ENCODE measurements at places on chromosomes 13 and 19.

DNA sequence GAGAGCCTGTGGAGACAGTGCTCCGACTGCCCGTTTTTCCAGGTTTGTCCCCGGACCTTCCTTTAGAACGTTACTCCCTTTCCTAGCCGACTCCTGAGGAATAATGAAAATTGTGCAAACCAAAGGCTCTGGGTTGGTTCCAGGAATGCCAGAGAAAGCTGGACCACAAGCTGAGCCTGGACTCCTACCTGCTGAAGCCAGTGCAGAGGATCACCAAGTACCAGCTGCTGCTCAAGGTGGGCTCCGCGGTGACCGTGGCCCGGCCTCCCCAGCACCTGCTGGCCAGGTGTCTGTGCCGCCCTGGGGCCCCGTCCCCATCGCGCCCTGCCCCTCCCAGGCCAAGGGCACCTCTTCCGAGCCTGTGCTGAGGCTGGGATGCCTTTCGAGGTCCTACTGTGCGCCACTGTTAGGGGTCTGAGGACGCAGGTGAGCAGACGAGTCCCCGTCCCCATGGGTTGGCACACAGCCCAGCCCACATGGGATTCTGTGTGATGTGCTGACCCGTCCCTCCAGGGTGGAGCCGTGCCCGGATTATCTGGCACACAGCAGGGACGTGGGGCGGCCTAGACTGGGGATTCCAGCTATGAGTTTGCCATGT lies 20.5 kb upstream of the F7 start:
- DNase-seq, result no peak

GRCh38 chr13:46329624-46330023 lies 57.4 kb downstream of the RUBCNL start:
- DNase-seq, result no peak

DNA sequence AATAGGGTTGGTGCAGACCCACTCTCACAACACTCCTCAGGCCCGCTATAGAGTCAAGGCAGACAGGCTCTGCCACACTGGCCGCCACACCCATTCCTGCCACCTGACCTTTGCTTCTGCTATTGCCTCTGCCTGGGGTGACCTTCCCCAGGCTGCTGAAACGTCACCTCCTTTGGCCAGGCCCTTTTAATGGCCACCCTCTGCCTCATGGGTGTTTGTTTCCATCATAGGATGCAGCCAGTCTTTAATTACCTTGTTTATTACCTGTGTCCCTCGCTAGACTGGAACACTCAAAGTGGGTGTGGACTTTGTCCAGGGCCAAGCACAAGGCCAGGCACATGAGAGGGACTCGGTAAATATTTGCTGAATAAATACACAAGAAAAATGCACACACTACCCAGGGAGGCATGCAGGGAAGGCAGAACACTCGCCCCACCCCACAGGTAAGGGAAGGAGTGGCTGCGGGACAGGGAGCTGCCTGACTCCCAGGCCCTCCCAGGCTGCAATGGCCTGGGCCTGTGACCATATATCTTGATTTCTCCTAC lies 3.2 kb downstream of the LSM4 start:
- no peak for DNase-seq

DNA sequence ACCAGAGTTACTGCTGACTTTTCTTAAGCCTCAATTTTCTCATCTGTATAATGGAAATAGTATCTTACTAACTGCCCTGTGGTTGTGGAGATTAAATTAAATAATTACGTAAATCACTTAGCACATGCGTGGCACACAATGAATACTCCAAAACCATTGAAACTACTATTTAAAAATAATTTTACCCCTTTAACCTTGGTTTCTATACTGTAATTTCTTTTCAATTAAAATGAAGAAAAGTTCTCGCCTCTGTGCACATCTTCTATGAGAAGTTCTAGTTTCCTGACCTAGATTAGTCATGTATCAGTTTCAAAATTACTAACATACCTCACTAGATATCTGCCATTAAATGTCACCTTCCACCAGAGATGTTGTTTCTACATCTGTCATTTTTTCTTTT lies 5.7 kb downstream of the SLITRK1 start:
- DNase-seq, result no peak

DNA sequence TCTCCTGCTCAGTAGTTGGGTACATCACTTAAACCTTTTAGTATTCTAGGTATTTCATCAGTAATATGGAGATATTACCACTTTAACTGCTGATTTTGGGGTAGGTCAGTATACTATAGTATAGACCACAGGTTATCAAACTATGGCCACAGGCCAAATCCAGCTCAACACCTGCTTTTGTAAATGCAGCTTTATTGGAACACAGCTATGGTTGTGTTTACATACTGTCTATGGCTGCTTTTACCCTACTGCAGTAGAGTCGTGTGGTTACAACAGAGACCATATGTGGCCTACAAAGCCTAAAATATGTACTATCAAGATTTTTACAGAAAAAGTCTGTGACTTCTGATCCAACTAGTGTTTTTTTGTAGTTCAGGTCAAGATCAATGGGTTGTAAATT lies 10.3 kb downstream of the COG6 start:
- no peak for DNase-seq

DNA sequence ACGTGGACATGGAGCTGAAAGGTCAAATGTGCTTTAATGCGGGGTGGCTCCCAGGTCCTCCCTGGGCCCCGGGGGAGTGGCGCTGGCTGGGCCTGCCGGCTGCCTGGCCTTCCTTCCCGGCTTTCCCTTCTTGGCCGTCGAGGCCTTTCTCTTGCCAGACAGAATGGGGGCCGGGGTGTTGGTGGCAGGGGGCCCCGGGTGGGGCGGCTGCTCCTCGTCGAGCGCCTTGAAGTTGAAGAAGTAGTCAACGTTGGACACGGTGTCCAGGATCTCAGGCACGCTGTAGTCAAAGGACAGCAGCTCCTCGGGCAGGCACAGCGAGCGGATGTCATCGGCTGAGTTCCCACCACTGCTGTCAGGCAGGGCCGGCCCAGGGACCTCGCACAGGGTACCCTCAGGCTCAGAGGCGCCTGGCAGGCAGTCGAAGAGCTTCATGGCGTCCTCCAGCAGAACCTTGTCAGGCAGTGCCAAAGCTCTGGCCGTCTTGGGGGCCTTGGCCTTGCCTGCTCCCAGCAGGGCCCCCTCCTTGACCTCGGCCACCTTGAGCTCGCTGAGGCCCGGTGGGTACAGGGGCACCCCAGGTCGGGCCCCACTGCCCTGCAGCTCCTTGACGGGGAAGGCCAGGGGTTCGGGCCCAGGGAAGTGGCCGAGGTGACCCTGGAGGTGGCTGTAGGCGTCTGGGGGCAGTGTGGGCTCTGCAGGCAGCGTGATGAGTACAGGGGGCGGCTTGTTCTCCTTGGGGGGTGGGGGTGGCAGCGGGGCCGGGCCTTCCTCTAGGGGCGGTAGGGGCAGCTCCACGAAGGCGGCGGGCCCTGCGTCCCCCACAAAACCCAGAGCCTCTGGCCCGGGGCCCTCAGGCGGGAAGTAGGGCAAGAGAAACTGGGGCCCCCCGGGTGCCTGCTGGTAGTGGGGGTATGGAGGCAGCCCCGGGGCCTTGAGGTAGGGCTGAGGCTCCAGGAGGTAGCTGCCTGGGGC lies 1.3 kb downstream of the PRR22 start:
- DNase-seq, result no peak

DNA sequence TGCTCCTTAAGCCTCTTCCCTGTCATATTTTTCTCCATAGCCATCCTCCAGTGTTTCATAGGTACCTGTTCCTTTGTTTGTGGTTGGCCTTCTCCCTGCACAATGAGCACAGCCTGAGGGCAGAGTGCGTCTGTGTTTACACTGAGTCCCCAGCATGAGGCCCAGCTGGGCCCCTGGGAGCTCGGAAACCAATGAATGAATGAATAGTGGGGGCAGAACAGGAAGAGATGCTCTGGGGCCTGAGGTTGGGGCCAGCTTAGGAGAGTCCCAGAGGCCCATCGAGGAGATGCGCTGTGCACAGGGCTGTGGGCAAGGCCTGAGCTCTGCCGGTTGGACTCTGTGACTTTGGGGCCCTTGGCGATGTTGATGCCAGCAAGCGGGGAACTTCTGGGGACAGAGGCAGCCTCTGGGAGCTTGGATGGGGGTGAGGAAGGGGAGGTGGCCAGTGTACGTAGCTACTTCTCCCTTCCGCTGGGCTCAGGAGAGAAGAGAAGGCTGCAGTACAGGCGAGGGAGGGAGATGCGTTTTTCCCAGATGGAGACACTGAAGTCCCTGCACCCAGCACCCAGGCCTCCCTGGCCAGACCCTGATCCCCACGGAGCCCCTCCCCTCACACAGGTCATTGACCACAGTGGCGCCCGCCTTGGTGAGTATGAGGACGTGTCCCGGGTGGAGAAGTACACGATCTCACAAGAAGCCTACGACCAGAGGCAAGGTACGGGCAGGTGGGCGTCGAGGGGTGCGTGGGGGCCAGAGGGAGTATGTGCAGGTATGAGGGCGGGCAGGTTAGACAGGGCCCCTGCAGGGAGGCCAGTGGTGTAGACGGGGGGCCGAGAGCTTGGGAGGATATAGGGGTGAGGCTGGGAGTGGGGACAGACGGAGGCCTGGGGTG lies 5.1 kb downstream of the TBCB start:
- DNase-seq, result no peak

DNA sequence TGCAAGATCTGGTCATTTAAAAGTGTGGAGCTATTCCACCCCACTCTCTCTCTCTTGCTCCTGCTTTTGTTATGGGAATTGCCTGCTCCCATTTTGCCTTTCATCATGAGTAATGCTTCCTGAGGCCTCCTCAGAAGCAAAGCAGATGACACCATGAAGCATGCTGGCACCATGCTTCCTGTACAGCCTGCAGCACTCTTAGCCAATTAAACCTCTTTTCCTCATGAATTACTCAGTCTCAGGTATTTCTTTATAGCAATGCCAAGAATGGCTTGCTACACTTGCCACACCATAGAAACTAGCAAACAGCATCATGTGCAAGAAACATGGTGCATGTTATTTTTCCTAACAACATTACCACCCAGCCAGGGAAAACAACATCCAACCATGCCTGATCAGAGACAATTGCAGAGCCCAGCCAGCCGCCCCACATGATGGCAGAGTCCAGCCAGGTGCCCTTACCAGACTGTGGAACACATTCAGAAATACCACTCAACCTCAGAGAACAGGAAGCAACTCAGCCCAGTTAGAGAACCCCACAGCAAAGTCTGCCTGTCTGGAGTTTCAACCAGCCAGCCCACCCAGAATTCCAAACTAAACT lies 36.9 kb downstream of the SYDE1 start:
- peak; percentile 26 for DNase-seq

DNA sequence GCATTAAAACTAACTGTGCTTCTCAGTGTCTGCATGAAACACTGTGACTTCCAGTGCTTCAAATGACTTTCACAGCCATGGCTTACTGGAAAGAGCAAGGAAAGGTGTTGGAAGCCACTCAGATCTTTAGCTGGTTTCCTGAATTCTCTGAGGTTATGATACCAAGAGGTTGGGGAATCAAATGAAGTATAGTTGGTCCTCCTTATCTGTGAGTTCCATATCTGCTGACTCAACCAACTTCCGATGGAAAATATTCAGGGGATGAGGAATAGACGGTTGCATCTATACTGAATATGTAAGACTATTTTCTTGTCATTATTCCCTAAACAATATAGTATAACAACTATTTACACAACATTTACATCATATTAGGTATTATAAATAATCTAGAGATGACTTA lies 32.4 kb downstream of the EPSTI1 start:
- DNase-seq, result no peak

- no peak for DNase-seq
Measured at GRCh38 chr13:97753942-97754670, 199.4 kb upstream of the IPO5 start.

DNA sequence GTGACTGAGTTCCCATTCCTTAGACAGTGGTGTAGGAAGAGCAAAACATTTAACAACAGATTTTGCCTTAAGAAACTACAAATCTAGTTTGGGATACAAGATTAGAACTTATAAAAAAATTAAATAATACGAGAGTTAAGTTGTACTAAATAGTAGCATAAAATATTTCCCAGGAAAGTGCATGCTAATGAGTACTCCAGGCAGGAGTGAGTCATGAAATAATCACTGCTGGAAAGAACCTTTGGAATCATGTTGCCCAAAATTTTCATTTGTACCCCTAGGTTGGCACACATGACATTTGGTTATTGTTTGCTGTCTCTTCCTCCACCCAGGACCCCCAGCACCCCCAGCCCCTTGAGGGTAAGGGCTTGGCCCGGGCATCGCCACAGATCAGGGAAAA lies 26.3 kb upstream of the KL start:
- no peak for DNase-seq

GRCh38 chr19:4042731-4043082 lies 24.0 kb downstream of the ZBTB7A start:
- DNase-seq, result no peak

DNA sequence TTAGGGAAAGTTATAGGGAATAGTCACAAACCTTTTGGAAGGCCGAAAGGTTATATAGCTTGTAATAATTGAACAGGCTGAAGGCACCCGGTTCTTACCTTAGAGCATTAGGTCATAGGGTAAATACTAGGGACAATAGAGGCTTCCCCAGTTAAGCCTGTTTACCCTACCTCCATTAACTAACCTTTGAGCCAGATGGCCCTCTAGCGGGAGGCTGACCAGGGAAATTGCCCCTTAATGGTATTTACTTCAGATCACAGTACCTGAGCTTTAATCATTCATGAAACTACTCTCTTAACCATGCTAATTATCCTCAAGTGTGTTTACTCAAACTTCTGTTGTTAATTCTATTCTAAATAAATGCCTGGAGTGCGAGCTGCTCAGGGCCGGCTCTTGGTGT lies 20.4 kb upstream of the ZNF83 start:
- DNase-seq, result no peak

DNA sequence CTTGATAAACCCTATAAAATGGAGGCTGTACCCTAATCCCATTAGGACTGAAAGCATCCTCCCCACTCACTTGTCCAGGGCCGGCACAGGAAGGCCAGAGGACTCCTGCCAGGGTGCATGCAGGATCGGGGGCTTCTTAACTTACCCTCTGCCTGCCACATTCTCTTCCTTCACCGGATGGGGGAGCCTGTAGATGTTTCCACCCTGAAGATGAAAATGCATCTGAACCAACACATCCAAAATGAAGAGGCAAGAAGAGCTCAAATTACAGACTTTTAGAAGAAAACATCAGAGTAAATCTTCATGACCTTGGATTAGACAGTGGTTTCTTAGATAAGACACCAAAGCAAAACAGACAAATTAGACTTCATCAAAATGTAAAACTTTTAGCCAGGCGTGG lies 25.9 kb upstream of the NAPA start:
- peak; percentile 48 for DNase-seq

DNA sequence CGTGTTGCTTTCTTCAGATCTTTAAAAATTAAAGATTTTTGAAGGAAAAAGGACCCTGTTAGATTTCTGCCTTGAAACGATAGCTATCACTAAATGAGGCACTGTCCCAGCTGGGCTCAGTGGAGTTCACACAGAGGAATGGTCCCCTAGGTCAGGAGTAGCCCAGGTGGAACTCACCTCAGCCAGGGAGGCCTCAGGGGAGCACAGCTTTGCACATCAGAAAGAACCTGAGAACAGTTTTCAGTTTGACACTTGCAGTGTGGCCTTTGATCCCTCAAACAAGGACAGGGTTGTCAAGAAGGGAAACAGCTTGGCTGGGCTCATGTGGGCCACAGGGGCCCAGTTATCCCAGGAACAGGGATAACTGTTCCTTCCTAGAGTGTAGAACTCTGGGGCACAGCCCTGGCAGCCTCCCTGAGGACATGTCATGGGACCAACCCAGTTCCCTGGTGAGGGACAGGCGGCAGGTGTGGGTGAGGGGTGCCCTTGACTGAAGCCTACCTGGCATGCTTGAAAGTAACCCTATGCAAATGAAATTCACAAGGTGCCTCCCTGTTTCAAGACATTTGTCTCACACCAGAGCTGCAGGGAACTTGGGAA lies 59.4 kb downstream of the CHST8 start:
- DNase-seq, result no peak
